ENCODE measurements at places on chromosomes 5 and 9.

- ATAC-seq, result no peak
Measured at GRCh38 chr5:148554621-148555020, 99.7 kb downstream of the HTR4 start.

- ATAC-seq, result peak; percentile 13
Measured at GRCh38 chr5:134524826-134525682, at the start of gene JADE2. Gene JADE2 (plus strand): TSS chr5:134525670. CDS start chr5:134535858, 10,188 bp downstream.

DNA sequence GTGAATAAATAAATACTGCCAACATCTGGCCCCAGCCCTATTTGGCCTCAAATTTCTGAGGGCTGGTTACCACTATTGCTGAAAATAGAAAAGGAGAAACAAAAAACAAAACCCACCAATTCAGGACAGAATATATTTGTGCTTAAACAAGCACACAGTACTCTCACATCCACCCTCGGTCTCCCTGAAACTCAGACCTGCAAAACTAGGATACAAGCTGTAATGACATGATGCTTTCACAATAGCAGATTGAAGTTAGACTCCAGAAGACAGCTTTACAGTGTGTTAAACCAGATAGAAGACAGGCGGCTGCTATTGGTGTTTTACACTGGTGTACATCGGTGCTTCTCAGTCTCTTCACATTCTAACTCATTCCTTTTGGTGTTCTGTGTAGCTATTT lies 214.9 kb upstream of the DMRT1 start:
- ATAC-seq, result peak; percentile 44

DNA sequence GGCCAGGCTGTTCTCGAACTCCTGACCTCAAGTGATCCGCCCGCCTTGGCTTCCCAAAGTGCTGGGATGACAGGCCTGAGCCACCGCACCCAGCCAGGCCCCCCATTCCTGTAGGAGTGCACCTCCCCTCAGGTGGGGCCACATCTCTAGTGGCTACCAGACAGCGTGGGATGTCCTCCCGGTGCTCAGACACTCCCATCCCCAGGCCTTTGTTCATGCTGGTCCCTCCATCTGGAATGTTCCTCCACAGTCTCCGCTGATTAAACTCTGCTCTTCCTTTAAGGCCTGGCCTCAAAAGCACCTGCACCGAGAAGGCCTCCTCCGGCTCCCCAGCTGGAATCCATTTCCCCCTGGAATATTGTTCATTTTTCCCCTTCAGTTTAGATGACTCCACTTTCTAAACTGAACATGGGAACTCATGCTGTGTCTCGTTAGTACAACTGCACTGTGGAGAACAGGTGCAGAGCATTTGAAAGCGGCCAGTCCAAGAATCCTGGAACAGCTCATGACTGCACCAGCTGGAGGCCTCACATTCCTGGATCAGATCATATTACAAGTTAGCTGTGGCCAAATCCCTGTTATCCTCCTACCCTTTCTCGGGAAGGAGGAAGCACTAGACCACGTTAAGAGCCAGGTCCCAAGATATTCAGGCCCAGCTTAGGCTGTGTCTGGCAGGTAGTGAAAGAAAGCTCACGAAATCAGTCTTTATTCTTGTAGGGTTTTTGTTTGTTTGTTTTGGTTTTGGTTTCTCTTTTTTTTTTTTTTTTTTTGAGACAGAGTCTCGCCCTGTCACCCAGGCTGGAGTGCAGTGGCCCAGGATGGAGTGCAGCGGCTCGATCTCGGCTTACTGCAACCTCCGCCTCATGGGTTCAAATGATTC lies 10.8 kb upstream of the PRRC2B start:
- ATAC-seq, result peak; percentile 97

GRCh38 chr5:72692231-72692637 lies 124.2 kb upstream of the TNPO1 start:
- ATAC-seq, result no peak

DNA sequence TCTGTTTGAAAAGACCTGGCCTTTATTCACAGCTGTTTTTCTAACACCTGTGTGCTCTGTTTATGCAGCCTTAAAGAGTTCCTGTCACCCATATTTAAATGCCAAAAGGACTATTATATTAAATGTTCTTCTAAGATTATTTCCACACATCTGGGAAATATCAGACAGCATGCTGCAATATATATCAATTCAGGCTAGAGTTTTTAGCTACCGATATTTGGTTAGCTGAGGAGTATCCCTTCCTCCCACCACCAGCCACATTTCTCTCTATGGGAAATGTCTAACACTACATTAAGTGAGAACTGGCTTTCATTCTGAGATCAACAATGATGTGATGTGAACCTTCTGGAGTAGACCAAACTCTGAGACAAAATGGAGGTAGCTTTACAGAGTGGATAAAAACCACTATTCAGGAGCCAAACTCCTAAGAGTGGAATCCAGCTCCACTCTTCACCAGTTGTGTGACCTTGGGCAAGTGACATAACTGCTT lies 509.2 kb downstream of the ZNF608 start:
- ATAC-seq, result no peak

DNA sequence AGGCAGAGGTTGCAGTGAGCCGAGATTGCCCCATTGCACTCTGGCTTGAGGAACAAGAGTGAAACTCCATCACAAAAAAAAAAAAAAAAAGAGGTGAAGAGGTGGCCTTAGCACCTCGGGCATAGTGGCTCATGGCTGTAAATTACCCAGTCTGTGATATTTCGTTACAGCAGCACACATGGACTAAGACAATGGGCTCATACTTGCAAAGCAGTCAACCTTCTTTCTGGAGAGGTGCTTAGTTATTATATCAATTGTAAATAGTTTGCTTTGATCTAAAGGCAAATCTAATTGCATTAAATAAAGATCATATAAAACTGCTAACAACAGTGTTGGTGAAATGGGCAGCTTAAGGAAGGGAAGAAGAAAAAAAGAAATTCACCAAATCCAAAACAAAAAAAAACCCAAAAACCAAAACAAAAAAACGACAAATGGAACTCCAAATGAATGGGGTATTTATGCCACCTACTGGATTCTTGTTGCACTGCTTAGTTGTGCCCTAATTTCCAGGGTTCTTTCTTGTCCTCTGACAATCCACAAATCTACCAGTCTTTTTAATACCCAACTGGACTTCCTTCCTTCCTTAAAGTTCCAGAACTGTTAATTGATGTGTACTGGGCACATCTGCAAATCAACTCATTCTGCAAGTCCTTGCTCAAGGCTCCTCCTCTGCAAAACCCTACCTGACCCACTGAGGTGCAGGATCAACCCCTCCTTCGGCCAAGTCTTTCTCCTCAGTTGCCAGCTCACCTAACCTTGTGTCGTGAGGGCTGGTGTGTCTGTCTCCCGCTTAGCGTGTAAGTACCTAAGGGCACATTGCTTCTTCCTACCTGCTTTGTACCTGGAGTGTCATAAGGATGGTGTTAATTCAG lies 35.0 kb upstream of the DMRT1 start:
- no peak for ATAC-seq

GRCh38 chr9:114230068-114230467 lies 74.7 kb downstream of the COL27A1 start:
- no peak for ATAC-seq

DNA sequence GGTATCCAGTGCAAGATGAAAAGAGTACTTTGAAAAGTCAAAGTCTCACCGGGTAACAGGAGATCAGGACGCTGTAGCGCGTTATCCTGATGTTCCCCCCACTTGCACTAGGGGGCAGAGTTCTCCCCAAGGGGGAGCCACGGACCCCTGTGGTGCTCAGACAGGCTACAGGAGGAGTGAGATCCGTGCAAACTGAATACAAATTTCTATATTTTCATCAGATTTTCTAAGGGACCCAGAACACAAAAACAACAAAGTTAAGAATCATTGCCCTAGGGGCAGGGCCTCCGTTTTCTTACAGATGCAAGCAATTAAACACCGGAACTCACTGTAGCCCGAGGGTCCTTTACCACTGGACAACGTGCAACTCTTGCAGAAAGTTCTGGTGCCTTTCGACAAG lies 2.0 kb downstream of the MYO10 start:
- no peak for ATAC-seq

DNA sequence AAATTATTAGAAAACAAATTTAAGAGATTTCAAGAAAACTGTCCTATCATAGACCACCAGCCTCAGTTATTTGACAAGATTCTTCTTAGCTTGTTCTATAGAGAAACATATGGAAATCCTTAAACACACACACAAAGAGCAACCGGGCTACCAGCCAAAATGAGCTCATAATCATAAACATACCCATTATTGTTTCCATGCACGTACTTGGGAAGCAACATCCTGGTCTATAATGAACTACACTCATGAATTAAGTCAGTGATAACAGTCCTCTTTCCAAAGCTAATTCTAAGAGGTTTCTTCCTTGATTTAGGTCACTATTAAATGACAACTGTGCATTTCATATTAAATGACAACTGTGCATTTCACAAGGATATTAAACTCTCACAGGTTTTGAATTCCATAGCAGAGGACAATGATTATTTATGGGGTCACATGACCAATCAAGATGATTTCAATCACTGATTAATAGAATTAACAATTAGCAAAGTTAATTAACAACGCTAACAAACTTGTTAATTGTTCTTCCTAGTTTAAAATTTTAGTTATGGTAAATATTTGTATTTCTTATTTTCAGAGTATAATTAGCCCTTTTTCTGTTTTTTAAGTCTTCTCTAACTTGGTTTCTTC lies 77.0 kb downstream of the OXCT1 start:
- no peak for ATAC-seq

DNA sequence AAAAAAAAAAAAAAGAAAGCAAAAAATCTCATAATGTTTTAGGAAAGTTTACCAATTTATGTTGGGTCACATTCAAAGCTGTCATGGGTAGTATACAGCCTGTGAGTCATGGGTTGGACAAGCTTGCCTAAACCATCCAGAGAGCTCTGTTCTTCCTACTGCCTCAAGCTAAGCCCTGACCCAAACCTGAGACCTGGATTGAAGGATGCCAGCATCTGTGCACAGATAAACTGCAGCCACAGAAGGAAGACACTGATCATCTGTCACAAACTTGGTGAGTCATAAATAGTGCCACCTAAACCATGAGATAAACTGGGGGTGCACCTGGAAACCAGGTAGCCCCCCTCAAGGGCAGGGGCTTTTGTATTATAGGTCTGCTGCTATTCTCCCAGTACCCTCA lies 31.0 kb downstream of the CSF2 start:
- no peak for ATAC-seq

DNA sequence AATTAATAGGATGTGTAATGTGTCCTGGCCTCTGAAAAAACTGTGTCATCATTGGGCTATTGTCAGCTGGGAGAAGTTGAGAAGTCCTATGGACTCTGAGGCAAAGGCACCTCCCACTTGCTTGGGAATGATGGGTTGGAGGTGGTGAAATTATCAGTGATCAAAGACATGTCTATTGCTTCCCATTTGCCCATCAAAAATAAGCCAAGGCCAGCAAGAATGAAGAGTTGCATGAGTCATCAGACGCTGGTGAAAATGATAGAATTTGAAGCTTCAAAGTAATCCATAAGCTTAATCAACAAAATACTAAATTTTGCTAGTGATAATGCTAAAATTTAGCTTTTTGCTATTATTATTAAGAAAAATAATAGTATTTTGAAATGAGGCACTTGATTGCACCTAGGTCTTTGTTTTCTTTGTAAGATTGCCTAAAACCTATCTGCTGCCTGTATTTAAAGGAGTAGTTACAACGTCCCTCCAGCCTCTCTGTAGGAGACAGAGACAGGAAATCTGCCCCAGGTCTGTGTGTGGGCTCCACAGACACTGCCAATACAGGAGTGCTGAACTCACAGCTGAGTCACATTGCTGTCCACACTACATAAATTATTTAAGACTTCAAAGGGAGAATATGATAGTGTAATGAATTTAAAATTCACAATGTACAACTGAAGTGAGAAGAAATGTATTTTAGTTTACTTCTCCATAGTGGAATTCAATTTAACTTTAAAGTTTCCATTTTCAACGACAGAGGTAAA lies 48.4 kb upstream of the APC start:
- ATAC-seq, result no peak

DNA sequence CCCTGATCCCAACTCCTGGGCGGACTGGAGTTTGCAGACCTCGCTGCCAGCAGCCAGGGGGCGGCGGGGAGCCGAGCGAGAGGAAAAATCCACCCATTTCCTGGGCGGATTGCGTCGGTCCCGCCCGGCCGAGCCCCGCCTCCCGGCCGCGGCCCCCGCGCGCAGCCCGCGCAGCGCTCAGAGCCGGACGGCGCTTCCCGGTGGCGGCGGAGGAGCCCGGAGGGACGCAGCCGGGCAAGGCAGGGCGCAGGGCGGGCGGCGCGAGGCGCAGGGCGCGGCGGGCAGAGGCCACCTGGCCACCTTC lies at the start of gene OLFM1:
Gene OLFM1 (plus strand): TSS at position 180 of the 304 bp plus-strand sequence. CDS start 322 bp downstream, outside the sequence.
- ATAC-seq, result peak; percentile 84

- no peak for ATAC-seq
Measured at GRCh38 chr9:21753523-21753922, 48.9 kb upstream of the MTAP start.

GRCh38 chr9:126719618-126720031 lies 85.2 kb upstream of the ZBTB43 start:
- ATAC-seq, result peak; percentile 41

DNA sequence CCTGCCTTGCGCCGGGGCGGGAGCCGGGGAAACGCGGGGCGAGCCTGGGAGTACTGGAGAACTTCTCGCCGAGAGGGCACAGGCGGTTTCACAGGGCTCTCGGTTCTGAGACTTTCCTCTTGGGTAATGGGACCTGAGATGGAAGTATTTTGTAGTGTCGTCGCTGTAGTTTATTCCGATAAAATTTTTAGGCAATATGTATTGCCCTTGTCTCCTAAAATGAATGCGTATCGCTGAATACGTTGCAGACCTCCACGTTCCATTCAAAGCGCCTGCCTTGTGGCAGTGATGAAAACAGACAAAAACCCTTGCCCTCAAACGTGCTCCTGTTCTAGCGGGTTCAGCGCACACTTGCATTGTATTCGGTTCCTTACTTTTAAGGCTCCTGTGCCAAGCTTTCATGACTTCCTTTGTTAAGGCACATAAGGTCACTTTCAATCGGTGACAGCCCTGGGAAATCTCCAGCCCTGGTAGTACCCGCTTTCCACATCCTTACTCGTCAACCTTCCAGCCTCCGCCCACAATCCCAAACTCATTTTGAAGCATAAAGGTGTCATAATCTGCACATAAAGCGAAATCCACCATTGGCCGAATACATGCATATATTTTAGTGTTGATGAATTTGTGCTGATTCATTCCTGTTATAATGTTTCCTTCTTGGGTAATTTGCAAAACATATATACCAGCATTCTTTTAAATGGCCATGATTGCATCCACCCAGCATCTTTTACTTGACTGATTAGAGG lies 694 bp downstream of the RMI1 start:
- ATAC-seq, result no peak

All from gastroesophageal sphincter (tissue), 4 donors.